ENCODE measurements at places on chromosomes 3 and 15. TPM values are rescaled to one million over a fixed set of nuclear protein-coding genes. Genes with fewer than 3 reads are reported as not detected.

MYH15 gene
- 0.27 TPM for polyA plus RNA-seq

DAZL gene
- 0.07 TPM for polyA plus RNA-seq

HYKK gene
- polyA plus RNA-seq: 10.3 TPM

FLNB gene
- polyA plus RNA-seq: 175 TPM

GOLGA8S gene
- polyA plus RNA-seq: 0.95 TPM

Data from right renal pelvis (tissue), 4 donors.